Stimulated activated CD4-positive, alpha-beta T cell treated with anti-CD3 and anti-CD28 coated beads, TNF-alpha, amount 100 ng/mL, for 4 hours (primary cell): ENCODE measurements at places on chromosomes 5 and 9.

DNA sequence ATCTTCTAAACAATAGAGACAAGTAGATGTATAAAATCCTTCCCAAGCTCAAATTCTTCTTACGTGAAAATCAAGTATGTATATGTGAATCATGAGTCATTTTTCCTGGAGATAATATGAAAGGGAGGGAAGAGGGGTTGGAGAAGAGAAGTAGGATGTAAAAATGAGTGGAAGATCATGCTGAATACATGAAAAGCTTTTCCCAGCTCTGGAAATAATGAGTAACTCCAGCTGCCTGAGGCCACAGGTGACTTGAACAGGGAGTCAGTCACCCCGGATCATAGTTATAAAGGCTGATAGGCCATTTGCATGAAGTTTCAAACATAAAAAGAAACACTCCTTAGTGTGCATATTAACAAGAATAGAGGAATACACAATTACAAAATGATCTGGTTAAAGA is 486.7 kb downstream of the EFNA5 start:
- DNase-seq: no peak

DNA sequence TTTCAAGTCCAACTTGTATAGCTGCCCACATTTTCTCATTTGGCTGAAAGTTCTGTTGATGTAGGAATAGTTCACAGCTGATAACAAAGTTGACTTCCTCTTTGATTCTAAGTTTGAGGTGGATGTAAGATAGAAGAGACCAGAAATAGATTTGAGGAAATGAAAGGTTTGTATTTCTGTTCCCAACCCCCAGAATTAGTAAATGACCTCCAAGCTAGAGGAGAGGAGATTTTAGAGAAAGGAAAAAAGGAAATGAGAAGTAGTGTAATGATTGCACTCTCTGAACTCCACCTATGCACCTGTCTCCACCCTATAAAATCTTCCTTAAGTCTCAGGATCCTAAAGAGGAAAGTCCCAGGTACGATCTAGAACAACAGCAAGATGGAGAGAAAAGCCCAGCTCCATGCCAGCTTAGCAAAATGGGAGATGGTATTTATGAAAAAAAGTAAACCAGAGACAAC is 130.4 kb upstream of the POC5 start:
- no peak for DNase-seq

GRCh38 chr5:108661590-108662219 is 86.0 kb upstream of the FER start:
- DNase-seq: no peak

DNA sequence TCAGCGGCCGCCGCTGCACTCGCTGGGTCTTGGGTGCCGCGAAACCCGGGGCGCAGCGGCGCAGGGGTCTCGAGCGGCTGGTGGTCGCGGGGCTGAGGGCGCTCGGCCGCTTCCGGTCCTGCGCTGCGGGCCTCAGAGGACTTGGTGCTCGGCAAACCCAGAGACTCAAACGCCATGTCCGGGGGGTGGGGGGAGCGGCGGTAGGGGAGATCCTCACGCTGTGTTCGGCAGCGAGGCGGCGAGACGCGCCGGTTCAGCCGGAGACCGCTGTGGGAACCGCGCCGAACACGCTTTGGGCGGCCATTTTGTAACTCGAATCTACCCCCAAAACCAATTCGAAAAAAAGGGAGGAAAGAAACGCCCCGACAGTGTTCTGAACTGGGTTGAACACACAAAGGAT is 317.5 kb upstream of the CDH18 start:
- DNase-seq: no peak

- DNase-seq: no peak
These were observed 79.7 kb upstream of the ICE1 start for GRCh38 chr5:5342784-5343183.

- DNase-seq: peak; percentile 1
These were observed 464.5 kb downstream of the ICE1 start for GRCh38 chr5:5886812-5887486.

- no peak for DNase-seq
These were observed 151.0 kb downstream of the FER start for GRCh38 chr5:108898707-108899106.

GRCh38 chr5:13957032-13957645 is 12.7 kb upstream of the DNAH5 start:
- DNase-seq: no peak

GRCh38 chr9:18294229-18294628 is 179.7 kb upstream of the ADAMTSL1 start:
- no peak for DNase-seq

GRCh38 chr9:27078685-27079084 is 30.3 kb upstream of the TEK start:
- no peak for DNase-seq

DNA sequence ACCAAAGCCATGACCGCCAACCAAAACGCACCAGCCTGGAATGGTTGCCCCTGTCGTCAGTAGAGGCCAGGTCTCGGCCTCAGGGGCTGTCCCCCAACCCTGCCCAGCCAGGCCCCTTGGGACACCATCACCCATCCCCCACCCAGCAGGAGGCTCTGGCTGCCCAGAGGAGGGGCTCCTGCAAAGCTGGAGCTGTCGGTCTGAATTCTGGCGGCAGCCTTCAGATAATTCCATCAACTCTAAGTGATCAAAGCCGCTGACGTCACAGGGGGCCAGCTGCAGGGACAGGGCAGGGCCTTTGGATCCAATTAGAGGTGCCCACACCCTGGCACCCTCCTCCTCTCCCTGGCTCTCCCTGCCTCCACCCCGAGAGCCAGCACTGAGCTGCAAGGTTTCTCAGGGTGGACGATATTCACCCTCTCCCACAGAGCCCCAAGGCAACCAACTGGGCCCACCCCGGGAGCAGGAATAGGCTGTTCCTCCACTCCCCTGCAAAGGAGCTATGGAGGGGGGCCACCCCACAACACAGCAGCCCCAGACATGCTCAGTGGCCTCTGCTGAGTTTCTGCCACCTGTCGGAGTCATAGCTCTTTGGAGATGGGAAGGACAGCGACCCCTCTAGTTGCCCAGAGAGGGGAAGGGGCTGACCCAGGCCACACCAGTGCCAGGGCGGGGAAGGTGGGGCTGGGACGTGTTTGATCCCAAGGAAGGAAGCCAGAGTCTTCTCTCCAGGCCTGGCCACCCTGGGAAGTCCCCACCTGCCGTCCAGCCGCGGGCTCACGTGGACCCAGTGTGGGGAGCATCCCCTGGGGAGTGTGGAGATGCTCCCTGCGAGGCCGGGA is 78.4 kb downstream of the NTNG2 start:
- DNase-seq: no peak

GRCh38 chr5:179818746-179819295 is 1.9 kb upstream of the SQSTM1 start:
- DNase-seq: peak; percentile 71

DNA sequence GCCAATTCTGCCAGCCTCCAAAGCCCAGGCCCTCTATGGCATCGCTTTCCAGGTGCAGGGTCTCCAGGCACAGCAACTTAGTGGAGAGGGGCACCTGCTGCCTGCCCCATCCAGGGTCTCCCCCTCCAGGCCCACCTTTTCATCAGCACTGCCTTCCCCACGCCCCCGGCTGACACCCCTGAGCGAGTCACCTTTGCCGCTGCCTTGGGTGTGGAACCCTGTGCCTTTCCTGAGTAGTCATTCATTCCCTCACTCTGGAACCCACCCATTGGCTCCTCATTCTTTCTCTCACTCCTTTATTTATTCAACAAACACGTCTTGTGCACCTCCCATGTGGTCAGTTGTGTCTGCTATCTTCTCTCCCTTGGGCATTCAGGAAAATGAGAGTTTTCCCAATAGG is 14.5 kb upstream of the RPL26L1 start:
- DNase-seq: no peak

GRCh38 chr9:81855538-81855937 is 72.7 kb upstream of the SPATA31D4 start:
- no peak for DNase-seq

DNA sequence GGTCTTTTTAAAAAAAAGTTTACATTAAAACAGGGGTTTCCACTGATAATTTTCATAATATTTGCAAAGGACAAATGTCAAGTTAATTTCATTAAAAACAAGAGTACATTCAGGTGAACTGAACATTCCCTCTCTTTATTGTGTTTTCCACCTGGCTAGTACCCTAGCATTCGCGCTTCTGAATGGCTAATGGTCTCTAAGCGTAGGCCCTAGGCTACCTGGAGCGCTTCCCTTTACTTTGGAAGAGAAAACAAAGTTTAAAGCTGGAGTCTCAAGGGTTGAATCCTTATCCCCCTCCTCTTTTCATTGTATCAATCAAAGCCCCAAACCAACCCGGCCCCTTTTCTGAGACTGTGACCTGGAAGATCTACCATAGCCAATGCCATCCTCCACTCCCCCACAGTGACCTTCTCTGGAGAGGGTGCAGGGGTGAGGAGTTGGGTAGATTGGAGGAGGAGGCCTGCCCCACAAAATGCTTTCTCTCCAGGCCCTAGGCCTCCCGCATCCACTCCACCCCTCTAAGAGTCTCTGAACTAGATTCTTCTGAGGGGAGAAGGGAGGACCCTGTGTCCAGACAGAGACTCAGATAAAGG is 73.3 kb upstream of the TBCA start:
- DNase-seq: no peak

DNA sequence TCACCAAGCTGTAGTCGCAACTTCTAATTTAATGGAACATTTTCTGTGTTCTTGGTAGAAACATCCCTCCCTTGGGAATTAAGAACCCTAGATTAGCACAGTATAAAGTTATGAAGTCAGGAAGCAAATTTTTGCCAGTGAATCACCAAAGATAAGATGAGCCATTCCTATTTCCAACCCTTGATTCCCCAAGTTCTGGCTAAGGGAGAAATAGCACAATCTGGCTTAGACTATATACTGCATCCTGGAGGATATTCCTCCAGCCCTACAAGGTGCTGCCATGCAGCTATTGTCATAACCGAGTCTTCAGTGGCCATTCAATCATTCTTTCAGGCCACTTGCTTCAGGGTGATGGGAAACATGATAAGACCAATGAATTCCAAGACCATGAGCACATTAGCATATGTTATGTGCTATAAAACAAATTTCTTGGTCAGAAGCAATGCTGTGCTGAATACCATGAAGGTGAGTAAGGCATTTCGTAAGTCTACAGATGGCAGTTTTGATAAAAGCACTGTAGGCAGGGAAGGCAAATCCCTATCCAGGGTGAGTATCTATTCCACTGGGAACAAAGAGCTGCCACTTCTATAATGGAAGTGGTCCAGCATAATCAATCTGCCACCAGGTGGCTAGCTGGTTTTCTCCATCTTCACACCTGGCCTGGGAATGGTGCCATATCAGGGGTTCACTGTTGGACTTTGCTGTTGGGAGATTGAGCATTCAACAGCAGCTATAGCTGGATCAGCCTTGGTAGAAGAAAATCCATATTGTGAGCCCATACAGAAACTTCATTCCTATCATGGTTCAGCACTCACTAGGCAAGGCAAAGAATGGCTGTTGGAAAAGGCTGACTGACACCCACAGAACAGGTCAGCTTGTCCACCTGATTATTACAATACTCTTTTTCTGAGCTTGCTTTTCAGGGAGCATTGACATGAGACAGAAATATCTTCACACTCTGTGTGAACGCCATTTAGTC is 19.6 kb upstream of the ARL15 start:
- no peak for DNase-seq

GRCh38 chr9:23587433-23587832 is 238.6 kb downstream of the ELAVL2 start:
- no peak for DNase-seq

DNA sequence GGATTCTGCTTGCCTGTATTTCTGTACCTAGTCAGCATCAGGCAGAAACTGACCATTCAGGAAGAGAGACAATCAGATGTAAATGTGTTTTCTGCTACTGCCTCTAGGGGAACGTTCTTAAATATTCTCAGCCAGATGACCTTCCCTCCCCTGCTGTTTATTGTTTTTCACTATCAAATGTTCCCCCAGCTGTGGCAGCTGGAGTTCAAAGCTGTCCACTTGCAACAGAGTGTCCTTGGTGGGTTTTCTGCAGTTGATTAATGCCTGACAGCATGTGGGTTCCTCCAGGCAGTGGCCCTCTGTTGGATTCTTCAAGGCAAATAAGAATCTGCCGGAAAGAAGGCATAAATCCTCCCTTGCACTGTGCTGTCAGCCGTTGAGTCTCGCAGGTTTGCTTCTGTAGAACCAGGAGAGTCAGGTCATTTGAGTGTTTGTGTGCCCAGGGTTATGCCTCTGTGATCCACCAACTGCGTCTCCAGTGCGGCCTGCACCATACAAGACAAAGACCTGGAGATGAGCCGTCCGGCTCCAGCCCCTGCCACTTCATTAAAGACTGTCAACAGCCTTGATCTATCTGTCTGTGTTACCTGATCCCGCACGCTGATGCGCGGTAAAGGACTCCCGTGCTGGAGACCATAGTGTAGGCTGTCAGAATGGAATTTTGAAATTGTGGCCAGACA is 203.4 kb downstream of the GADD45G start:
- no peak for DNase-seq

GRCh38 chr5:133142782-133143181 is 91.0 kb downstream of the HSPA4 start:
- DNase-seq: no peak

- DNase-seq: no peak
These were observed 8.4 kb downstream of the TRPC7 start for GRCh38 chr5:136356747-136357469.

- no peak for DNase-seq
These were observed 9.8 kb downstream of the RNF183 start for GRCh38 chr9:113293285-113293878.

GRCh38 chr5:133564921-133565565 is 47.3 kb downstream of the FSTL4 start:
- no peak for DNase-seq

GRCh38 chr5:172008689-172009141 is 2.3 kb upstream of the FBXW11 start:
- no peak for DNase-seq

- no peak for DNase-seq
These were observed 662.1 kb downstream of the TLE4 start for GRCh38 chr9:80233906-80234305.

- DNase-seq: no peak
These were observed 108.7 kb downstream of the LIFR start for GRCh38 chr5:38447786-38448185.

DNA sequence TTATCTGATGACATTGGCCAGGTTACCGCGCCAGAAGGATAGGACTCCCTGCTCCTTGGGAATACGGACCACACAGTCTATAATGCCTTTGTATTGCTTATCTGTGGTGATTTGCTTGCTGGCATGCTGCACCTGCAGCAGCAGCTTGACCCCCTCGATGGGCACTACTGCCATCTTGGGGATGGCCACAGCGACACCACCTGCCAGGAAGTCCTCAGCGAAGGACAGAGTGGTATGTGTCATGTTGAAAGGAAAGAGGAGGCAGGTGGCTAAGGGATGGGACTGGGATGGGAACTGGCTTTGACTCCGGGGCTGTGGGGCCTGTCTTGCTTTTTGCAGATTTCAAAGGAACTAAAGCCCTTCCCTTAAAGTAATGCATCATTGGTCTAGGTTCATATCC is 50.3 kb upstream of the ACO1 start:
- no peak for DNase-seq

GRCh38 chr5:124157320-124157719 is 589.1 kb downstream of the ZNF608 start:
- DNase-seq: no peak

GRCh38 chr9:83281306-83282255 is 218.6 kb upstream of the RASEF start:
- no peak for DNase-seq

- DNase-seq: no peak
These were observed 19.5 kb downstream of the BTNL9 start for GRCh38 chr5:181059297-181060230.

GRCh38 chr5:54743997-54744788 is 226.6 kb downstream of the SNX18 start:
- DNase-seq: peak; percentile 7
